ENCODE measurements at places on chromosomes 5 and 9. TPM values are rescaled to one million over a fixed set of nuclear protein-coding genes. Genes with fewer than 3 reads are reported as not detected.

DNA sequence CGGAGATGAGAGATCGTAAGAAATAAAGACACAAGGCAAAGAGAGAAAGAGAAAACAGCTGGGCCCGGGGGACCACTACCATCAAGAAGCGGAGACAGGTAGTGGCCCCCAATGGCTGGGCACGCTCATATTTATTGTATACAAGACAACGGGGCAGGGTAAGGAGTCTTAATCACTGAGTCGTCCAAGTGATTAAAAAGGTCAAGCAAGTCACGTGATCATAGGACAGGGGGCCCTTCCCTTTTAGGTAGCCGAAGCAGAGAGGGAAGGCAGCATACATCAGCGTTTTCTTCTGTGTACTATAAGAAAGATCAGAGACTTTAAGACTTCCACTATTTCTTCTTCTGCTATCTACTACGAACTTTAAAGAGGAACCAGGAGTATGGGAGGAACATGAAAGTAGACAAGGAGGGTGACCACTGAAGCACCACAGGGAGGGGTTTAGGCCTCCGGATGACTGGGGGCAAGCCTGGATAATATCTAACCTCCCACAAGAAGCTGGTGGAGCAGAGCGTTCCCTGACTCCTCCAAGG lies 24.6 kb upstream of the QSOX2 start:
- no peak for DNase-seq

- peak; percentile 10 for DNase-seq
Observed at GRCh38 chr9:101398930-101399642, 435 bp downstream of the ZNF189 start.

DNA sequence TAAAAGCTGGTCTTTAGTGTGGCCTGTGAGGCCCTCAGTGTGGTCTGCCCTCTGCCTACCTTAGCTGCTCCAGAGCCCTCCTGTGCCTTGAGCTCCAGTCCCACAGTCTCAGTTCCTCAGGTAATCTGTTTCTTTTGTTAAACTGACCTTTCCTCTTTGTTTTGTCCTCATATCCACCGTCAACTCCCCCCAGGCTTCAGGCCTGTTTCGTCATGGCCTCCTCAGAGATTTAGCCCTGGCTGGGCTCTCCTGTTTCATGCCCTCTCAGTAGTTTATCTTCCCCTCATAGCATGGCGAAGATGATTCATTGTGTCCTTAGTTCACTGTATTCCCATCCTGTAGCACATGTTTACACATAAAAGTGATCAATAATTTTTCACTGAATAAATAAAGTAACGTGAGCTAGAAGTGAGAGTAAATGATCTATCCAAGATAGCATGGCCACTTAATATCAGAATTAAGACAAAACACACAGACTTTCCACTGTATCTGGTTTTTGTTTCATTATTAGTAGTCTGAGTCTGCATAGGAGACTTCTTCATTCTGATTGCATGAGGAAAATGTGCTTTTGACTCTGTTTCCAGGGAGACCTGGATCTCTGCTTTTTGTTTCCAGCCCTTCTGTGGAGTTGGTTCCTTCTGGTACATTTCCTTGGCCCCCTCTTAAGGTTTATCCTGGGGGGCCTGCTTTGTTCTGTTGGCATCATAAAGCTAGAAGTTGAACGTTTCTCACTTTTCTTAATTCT lies 70.5 kb downstream of the SNX24 start:
- no peak for DNase-seq

DNA sequence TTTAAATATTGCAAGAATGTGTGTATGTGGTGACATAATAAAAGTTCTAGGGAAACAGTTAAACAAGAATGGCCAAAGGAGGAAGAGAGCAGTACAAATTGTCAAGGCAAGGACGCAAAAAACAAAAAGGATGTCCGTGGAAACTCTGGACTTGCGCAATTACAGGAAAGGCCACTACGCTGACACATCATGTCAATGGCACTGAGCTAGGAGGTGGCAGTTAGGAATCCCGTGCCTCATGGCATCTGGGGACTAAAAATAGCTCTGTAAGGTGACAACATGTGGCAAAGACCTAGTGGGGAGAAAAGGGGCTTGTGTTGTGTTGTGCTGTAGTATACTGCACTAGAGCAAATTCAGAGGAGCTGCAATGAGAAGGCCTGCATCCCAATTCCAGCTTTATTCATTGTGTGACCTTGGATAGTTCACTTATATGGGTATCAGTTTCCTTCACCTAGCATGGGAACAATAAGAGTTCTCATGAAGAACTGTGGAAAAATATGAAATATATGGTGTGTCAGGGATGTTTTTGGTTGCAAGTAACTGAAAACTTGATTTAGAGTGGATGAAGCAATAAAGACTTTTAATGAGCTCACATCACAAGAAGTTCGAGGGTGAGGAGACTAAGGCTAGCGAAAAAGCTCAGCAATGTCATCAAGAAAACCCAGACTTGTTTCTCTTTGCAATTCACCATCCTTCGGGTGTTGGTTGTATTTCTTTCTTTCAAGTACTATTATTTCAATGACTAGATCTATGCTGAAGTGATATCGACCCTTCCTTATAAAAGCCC lies 124.1 kb upstream of the STC2 start:
- no peak for DNase-seq

GRCh38 chr9:27353474-27354229 lies 56.7 kb upstream of the EQTN start:
- DNase-seq: no peak

DNA sequence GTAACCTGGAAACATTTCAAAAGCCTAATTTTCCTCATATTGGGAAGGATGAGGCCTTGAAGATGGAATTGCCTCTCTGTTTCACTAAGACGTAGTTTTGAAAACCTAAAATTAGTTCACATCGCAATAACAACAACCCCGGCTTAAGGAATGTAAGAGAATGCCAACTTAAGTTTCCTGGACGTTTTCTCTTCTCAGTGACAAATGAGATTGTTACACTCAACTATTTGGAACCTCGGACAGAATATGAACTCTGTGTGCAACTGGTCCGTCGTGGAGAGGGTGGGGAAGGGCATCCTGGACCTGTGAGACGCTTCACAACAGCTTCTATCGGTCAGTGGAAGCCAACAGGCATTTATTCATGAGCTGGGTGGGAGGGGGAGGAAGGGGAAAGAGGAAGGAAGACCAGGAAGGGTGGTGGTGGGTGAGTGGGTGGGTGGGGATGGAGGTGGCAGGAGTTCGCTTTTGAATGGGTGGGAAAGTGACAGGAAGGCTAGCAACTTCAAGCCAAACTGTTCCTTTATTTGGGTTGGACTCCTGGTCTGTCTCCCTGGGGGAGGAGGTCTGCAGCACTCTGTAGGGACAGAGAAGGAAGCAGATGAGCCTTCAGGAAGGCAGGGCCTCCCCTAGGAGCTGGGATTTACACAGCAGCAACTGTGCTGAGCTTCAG lies 83.4 kb downstream of the TEK start:
- DNase-seq: no peak

GRCh38 chr5:121982146-121982892 lies 20.5 kb downstream of the SRFBP1 start:
- no peak for DNase-seq

LIX1 gene
- polyA plus RNA-seq: 5.7 TPM
